Putamen (tissue), 1 donor: ENCODE measurements at places on chromosomes 7 and 10.
A peak's percentile ranks its signal among the peaks of the same experiment; 100 is the strongest.

GRCh38 chr10:51433949-51434475 lies 265.4 kb downstream of the CSTF2T start:
- DNase-seq, result no peak

DNA sequence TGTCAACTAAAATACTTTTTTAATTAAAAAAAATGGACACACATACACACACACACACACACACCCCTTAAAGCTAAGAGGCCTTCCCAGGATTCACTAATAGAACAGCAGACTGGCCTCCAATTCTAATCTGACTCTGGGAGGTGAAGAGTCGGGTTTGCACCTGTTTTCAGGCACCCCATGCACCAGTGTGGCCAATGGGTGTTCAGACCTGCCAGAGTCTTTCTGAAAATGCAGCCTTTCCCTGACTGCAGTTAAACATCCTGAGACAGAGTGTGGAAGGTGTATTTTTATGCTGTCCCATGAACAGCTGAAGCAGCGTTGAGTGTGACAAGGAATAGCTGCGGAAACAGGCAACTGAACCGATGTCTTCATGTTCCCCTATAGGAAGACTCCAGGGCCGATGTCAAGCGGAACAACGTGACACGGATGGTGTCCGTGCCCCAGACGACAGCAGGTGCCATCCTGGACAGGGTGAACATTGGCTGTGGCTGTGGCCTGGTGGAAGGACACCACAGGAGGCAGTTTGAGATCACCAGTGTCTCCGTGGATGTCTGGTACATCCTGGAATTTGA lies 74.6 kb upstream of the LYZL2 start:
- DNase-seq, result no peak

DNA sequence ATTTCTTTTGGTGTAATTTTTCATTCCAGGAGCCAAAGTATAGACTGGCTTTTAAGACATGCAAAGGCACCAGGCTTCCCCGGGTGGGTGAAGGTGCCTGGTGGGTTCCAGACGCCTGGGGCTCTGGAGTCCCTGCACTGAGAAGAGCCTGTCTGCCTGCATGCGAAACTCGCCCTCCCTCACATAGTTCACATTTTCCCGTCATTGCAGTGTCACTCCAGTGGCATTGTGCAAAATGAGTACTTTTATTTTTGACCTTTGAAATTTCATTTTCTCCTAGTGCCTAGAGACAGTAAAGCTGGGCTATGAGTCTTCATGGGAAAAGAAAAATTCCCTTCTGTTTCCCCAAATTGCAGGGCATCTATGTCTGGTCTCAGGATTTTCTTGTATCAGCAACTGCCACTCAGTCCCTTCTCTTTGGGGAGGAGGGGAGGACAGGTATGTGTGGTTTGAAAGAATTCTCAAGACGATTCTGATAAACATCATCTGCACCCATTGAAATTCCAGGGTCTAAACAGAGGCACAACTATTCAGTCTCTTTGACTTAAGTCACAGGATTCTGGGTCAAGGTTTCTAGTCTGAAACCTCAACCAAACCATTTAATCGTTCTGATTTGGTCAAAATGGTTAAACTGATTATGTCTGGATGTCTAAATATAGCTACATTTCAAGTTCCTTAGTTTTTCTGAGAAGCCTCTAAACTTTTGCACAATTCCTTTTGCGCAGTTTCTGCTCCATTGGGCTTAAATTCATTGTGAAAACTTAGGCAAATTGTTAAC lies 107.8 kb downstream of the CYP26A1 start:
- DNase-seq, result no peak

GRCh38 chr7:39168403-39169098 lies 190.8 kb downstream of the POU6F2 start:
- DNase-seq, result no peak

- peak; percentile 41 for DNase-seq
These were observed 220.8 kb upstream of the PRSS58 start for GRCh38 chr7:142478479-142479220.

GRCh38 chr7:152894295-152895170 lies 135.0 kb downstream of the ACTR3B start:
- no peak for DNase-seq

DNA sequence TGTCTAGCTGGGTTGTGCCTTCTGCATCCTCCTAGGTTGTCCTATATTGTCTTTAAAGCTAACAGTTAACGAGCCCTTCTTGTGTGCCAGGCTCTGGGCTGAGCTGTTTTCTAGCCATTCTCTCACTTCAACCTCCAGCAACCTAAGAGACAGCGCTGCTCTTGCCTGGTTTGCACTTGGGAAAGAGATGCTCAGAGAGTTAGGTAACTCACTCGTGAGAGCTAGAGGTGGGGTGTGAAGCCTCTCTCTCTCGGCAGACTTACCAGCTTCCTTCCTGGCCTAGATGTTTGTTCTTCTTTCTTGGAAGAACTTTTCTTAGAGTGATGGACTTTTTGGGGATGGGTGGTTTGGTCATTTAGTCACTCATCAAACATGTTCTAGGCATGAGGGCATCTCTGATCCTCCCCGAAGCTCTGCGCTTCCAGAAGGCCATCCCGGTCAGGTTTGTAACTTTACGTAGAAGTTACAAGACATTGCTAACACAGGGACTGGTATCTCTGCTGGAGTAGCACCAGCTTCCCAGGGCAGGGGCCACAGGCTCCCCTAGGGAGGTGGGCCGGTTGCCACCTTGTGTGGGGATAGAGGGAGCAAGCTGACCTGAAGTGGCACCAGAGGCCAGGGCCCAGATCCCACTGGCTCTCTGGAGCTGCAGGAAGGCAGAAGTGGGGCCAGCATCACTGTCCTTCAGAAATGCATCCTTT lies 14.3 kb downstream of the TSPAN15 start:
- no peak for DNase-seq

DNA sequence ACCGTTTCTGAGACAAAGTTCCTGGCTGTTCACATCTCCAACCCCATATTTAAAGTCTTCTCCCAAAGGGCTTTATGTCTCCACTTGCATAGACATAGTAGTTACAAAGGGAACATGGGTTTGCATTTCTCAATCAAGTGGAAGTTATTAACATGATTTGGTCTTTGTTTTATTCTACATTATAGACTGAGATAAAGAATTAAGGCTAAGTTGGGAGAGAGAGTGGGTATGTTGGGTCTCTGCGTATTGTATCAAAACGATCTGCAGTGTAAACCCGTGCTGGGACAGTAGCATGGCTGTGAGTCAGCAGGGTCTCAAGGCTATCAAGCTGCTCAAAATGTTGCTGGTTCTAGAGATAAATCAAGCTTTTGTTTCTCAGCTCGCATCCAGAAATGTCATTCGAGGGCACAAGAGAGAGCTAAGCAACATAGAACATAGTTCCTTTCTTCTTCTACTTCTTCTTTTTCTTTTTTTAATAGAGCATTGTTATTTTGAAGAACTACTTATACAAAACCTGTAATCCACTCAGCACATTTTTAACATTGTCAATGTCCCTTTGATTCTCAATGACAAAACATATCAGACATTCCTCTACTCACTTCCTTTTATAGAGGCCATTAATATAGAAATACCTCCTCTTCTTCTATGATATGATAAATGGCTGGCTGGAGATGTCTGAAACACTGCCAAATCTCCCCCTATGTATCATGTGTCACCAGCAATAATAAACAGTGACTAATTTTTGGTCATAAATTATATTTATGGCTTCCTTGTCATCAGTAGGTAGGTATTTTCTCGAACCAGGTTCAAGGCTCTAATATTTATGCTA lies 34.5 kb upstream of the RHOBTB1 start:
- DNase-seq, result peak; percentile 77

- DNase-seq, result no peak
These were observed 16.8 kb downstream of the ADRB1 start for GRCh38 chr10:114060456-114060855.

GRCh38 chr10:87541114-87541513 lies 36.4 kb downstream of the MINPP1 start:
- no peak for DNase-seq

DNA sequence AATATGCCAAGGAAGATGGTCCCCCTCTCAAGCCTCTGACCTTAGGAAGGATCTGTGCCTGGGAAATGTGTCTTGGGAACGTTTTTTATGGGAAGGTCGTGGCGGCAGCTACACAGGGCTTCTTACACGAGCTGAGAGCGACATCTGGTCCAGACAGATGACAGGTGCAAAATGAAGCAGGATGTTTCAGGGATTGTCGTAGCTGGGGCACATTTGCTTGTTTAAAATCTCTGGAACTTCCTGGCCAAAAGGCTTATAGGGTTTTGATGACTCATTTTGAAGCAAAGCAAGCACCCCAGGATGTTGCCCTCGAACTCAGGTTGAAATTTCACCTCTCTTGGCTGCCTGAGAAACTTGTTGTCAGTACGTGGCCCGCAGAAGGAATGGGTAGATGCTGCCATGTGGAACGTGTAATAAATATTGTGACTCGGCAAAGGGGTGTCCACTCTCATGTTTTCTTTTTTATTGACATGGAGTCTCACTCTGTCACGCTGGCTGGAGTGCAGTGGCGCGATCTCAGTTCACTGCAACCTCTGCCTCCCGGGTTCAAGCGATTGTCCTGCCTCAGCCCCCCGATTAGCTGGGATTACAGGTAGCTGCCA lies 117.5 kb downstream of the CAMK1D start:
- DNase-seq, result no peak

GRCh38 chr7:45969940-45970339 lies 48.9 kb upstream of the IGFBP3 start:
- DNase-seq, result no peak

DNA sequence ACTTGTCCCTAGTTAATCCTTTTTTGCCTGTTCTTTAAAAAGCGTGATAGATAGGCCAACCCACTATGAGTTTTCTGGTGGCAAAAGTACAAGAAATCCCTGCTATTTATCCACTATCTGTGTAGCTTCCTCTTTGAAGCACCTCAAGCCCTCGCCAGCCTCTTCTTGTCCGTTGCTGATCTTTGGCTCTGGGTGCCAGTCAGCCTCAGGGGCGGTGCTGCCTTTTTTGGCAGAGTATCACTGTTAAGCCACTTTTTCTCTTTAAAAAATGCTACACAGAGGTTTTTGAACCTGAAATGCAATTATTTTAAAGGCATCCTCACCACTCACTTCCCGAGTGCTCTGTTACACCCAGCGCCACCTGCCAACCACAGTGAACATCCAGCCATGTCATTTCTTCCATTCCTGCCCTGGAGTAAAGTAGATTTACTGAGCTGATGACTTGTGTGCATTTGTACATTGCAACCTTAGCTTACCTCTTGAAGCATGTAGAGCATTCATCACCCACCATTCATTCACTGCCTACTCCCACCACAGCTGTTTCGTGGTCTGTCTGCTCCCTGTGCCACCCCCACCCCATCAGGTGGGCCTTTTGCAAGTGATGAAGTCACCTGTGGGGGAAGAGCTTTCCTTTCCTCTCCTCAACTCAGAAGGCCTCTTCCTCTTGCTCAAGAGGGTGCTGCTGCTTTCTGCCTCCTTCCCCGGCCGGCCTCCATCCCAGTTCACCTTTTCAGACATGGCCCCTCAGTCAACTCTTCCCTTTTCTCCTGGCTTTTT lies 414.2 kb upstream of the GALNT17 start:
- peak; percentile 43 for DNase-seq

DNA sequence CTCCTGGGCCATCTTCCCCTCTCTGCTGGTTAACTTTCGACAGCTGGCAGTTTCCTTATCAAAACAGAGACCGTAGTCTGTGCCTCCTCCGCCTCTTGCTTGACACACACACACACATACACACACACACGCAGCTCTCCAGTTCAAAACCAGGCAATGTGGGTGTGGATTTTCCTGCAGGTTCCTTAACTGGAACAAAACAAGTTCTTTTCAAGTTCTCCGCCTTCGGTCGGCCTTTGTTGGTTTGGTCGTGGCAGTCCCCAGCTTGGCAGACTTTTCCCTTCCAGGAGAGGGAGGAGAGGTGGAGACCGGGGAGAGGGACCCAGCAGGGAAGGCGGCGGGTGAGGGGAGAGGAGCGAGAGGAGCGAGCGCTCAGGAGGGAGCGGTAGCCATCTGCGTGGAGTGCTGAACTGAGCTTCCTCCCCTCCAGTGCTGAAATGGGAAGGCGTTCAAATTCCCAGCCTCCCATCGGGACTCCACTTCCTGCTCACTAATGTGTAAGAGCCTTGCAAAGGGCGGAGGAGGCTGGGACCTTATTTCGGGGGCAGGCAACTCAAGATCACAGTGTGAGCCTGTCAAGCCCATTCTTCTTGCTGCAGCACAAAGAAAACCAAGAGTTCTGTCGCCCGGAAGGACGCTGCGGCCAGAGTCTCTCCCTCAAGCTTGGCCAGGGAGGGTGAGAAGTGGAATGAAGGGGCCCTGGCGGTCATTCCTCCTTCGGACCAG lies 120.6 kb downstream of the PRPF18 start:
- DNase-seq, result peak; percentile 87

DNA sequence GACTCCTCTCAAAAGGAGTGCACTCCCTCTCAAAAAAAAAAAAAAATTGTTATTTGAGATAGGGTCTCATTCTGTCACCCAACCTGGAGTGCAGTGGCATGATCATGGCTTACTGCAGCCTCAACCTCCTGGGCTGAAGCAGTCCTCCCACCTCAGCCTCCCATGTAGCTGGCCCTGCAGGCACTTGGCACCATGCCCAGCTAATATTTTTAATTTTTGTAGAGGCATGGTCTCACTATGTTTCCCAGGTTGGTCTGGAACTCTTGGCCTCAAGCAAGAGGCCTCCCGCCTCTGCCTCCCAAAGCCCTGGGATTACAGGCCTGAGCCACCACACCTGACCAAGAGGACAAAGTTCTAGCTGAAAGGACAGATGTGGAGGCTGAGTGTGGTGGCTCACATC lies 120.3 kb downstream of the EPC1 start:
- DNase-seq, result no peak

- DNase-seq, result no peak
These were observed 585.8 kb downstream of the GLRX3 start for GRCh38 chr10:130721971-130722370.

DNA sequence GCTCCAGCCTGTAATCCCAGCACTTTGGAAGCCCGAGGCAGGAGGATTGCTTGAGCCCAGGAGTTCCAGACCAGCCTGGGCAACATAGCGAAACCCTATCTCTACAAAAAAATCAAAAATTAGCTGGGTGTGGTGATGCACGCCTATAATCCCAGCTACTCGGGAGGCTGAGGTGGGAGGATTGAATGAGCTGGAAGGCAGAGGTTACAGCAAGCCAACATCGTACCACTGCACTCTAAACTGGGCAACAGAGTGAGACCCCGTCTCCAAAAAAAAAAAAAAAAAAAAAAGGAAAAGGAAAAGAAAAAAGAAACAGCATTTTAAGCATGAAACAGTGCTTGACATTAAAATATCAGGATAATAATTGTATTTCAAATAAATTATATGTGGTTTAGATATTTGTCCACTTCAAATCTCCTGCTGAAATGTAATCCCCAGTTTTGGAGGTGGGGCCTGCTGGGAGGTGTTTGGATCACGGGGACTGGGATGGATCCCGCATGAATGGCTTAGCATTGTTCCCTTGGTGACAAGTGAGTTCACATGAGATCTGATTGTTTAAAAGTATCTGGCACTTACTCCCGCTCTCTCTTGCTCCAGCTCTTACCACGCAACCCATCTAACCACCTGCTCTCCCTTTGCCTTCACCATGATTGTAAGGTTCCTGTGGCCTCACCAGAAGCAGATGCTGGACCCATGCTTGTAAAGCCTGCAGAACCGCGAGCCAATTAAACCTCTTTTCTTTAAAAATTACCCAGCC lies 103.4 kb downstream of the SRPK2 start:
- peak; percentile 34 for DNase-seq

- no peak for DNase-seq
These were observed 10.3 kb downstream of the FAM3C start for GRCh38 chr7:121385800-121386179.
